Fibroblast of skin of back (primary cell): ENCODE measurements at places on chromosomes 6 and 20.

- peak; percentile 63 for DNase-seq
Observed at GRCh38 chr6:139364302-139364981, 10.0 kb downstream of the CITED2 start.

DNA sequence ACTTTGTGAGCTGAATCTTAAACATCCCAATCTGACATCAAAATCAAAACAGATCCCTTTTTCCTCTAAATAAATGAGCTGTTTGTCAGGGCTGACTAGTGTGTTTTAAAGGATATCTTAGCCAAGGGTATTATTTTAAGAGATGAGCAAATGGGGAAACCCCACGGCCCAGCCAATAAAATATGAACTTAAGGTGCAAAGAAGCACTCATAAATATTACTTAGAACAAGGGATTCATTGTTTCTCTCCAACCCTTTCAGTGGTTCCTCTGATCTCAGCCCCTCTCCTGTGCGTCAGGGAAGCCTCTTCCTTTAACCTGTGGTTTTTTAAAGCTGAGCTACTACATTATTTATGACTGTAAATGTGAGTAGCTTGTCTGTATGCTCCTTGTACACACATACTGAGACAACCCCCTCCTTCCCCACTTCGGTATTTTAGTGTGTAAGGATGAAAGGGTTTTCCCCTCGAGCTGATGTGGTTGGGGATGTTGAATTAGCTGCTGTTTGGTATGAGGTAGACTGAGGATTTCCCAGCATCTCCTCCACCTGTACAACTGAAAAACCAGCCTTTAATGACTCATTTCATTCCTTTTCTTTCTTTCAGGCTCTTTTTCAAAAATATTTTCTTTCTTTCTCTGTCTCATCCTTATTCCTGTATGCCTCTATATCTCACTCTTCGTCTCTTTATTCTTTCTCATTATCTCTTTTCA lies 6.5 kb downstream of the BMP5 start:
- no peak for DNase-seq

GRCh38 chr20:39524371-39524911 lies 562.3 kb downstream of the DHX35 start:
- DNase-seq = peak; percentile 28

GRCh38 chr6:134945045-134945444 lies 4.9 kb downstream of the ALDH8A1 start:
- no peak for DNase-seq

DNA sequence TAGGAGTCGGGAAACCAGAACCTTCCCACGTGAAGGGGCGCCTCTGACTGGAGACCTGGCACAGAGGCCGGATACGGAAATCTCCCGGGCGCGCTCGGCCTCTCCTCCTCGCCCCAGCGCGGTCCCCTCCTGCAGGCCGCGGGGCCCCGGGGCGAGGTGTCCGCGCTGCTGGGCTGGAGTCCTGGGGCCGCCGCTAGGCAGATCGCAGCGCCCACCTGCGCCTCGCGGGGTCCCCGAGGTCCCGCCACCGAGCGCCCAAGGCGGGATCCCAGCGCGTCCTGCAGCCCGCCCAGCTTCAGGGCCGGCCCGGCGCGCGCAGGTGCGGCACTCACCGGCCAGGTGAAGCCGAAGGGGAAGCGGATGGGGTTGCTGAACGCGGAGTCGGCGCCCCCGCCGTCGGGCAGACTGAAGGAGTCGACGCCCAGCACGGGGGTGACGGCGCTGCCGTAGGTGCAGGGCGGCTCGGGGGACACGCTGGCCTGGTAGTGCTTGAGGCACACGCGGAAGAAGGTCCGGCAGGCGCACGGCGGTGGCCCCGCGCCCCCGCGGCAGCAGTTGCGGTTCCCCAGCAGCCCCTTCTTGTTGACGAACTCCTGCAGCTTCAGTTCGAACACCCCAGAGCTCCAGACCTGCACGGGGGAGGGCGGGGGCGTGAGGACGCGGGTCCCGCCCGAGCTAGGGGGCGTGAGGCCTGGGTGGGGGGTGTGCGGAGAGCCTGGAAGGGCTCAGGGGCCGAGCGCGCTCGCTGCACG lies 1.5 kb downstream of the DLL1 start:
- no peak for DNase-seq

GRCh38 chr6:166301611-166302529 lies 6.3 kb downstream of the PRR18 start:
- no peak for DNase-seq

DNA sequence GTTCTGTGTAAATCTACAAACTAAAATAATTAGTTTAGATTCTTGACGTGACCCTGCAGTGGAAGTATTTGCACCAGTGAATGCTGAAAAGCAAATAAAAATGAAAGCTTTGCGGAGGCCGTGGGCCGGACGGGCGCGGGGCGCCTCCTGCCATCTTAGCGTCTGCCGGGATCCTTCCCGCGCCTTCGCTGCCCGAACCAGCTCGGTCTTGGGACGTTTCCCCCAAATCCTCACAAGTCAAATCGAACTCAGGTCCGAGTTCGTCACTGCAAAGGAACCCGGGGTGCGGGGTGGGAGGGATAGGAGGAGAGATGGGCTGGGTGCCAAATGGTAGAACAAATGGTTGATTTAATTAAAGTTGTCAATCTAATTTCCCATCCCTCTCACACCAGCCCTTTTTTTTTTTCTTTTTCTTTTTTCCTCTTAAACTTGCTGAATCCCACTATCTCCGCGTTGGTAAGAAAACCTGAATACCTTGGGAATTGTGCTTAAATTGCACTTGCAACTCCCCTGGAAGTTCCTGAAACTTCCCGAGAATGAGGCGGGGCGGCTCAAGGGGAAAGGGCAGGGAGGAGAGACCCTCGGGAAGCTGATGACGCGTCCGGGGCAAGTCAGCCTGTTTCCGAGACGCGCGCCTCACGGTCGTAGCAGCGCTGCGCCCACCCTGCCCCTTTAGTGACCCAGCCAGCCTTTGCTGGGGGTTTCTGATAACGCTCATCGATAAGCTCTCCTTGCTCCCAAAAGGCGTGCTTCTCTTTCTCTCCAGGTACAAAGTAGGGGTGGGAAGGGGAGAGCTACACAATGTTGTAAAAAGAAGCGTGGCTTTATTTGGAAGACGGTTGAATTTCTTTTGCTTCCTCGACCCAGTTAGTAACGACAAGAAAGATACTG lies 1.8 kb downstream of the GJA1 start:
- peak; percentile 68 for DNase-seq
